ENCODE measurements at places on chromosomes 7 and 10.

DNA sequence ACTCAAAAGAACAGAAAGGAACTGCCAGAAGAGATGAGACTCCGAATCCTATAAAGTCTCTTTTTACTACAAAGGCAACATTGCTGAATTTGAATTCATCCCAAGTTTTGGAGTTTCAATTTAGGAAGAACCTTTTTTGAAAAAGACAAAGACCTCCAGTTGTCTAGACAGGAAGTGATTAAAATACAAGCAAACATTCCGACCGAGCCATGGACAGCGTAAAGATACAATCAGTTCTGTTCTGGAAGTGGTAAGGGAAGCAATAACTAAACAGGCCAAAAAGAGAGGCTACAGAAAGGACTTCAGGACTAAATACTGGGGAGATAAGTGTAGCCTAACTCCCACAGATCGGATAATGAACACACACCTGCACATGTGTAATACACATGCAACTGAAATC lies 101.0 kb downstream of the SMURF1 start:
- no peaks in the 10 kb centered on the region for H3K27me3 ChIP-seq
- H3K27ac ChIP-seq = no peak overlapping the region
- peaks cover 71% of the 10 kb centered on the region for H3K36me3 ChIP-seq
- no peak for DNase-seq
- H3K4me1 ChIP-seq = no peaks in the 10 kb centered on the region
- no peak overlapping the region for H3K4me3 ChIP-seq

GRCh38 chr7:12554351-12554750 lies 16.2 kb upstream of the SCIN start:
- no peaks in the 10 kb centered on the region for H3K36me3 ChIP-seq
- H3K4me3 ChIP-seq = no peak overlapping the region
- H3K27ac ChIP-seq = no peak overlapping the region
- no peaks in the 10 kb centered on the region for H3K4me1 ChIP-seq
- DNase-seq = no peak

DNA sequence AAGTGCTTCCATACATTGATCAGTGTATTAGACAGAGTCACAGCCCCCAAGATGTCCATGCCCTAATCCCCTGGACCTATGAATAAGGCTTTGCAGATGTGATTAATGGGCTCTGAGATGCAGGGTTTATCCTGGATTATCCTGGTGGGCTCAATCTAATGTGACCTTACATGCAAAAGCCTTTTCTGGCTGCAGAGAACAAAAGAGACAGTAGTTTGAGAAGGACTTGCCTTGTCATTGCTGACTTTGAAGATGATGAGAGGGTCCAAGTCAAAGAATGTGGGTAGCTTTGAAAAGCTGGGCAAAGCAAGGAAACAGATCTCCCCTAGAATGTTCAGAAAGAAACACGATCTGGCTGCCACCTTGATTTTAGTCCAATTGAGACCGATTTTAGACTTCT lies 238.7 kb downstream of the CCSER2 start:
- no peaks in the 10 kb centered on the region for H3K36me3 ChIP-seq
- DNase-seq = no peak
- H3K27ac ChIP-seq = no peak overlapping the region

GRCh38 chr10:106268000-106268399 lies 896.5 kb downstream of the SORCS1 start:
- no peak overlapping the region for H3K27ac ChIP-seq
- H3K4me3 ChIP-seq = no peak overlapping the region
- DNase-seq = no peak
- no peaks in the 10 kb centered on the region for H3K36me3 ChIP-seq
- no peaks in the 10 kb centered on the region for H3K4me1 ChIP-seq

DNA sequence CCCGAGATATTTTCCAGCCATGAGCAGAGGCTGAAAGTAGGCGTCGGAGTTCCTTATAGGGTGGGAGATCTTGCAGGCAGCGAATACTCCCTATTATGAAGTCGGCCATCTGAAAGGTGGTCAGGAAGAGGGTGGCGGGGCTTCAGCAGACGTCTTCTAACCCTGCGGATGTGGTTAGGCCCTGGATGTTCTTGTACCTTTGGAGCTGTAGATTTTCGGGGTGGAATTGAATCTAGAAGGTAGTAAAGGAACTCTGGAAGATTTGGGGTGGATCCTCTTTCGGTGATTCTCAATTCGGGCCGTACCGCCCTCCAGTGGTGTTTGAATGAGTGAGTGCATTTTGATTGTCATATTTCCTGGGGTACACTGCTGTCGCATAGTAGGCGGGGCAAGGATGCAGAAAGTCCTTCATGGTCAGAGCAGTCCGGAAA lies 635 bp downstream of the NUP205 start:
- DNase-seq = peak; percentile 84
- no peaks in the 10 kb centered on the region for H3K36me3 ChIP-seq
- H3K4me3 ChIP-seq = peak overlapping the region; percentile 82

DNA sequence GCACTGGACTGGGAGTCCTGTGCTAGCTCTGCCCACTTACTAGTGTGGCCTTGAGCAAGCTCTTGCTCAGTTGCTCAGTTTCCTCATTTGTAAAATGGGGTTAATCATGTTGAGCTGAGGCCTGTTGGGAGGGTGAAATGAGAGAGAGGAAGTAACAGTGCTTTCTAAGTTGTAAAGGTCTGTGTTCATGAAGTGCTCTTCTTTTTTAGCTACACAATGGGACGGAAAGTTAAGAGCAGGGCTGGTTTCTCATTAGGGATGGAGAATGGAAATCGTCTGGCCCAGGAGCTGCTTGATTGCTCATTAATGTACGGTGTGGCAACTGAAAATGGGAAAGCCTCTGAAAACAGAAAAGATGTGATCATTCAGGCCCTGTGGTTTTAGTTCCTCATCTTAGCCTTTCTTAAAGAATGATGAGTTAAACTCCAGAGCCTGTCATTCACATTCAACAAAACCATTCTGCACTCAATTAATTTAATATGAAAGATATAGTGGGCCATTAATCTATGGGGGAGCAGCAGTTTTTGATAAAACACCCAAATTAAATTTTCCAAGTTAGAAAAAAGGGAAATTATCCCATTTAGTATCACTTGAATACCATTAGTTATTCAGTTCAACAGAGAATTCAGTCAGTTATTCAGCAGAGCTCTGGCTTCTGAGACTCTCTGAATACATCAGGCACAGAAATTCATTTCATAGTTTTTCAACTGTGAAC lies 60.5 kb downstream of the SH2D4B start:
- peak overlapping the region; percentile 18 for H3K27ac ChIP-seq
- H3K27me3 ChIP-seq = no peaks in the 10 kb centered on the region
- no peaks in the 10 kb centered on the region for H3K4me1 ChIP-seq
- no peaks in the 10 kb centered on the region for H3K36me3 ChIP-seq
- H3K4me3 ChIP-seq = no peak overlapping the region

GRCh38 chr7:47937065-47937687 lies 11.1 kb downstream of the PKD1L1 start:
- peaks cover 13% of the 10 kb centered on the region for H3K4me1 ChIP-seq
- no peak for DNase-seq
- no peaks in the 10 kb centered on the region for H3K36me3 ChIP-seq
- H3K27me3 ChIP-seq = no peaks in the 10 kb centered on the region
- H3K4me3 ChIP-seq = no peak overlapping the region

- H3K27me3 ChIP-seq = no peaks in the 10 kb centered on the region
- H3K27ac ChIP-seq = no peak overlapping the region
- no peak for DNase-seq
These were observed 78.0 kb downstream of the WDR11 start for GRCh38 chr10:120929166-120929565.

DNA sequence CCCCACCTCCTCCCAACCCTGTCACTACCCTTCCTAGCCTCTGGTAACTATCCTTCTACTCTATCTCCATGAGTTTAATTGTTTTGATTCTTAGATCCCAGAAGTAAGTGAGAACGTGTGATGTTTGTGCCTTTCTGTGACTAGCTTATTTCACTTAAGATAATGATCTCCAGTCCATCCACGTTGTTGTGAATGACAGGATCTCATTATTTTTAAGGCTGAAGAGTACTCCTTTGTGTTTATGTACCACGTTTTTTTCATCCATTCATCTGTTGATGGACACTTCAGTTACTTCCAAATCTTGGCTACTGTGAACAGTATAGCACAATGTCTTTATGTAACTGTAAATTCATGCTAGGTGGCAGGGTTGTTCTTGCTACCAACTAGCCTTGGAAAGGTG lies 461.6 kb downstream of the PLXDC2 start:
- H3K27me3 ChIP-seq = no peaks in the 10 kb centered on the region
- no peaks in the 10 kb centered on the region for H3K36me3 ChIP-seq
- DNase-seq = no peak
- H3K27ac ChIP-seq = no peak overlapping the region
- H3K4me3 ChIP-seq = no peak overlapping the region

GRCh38 chr7:47478017-47478344 lies 103.9 kb downstream of the TNS3 start:
- H3K27me3 ChIP-seq = no peaks in the 10 kb centered on the region
- DNase-seq = no peak
- peaks cover 27% of the 10 kb centered on the region for H3K4me1 ChIP-seq
- H3K27ac ChIP-seq = no peak overlapping the region
- H3K4me3 ChIP-seq = no peak overlapping the region
- no peaks in the 10 kb centered on the region for H3K36me3 ChIP-seq

- peaks cover 49% of the 10 kb centered on the region for H3K36me3 ChIP-seq
- no peaks in the 10 kb centered on the region for H3K27me3 ChIP-seq
- no peak overlapping the region for H3K4me3 ChIP-seq
These were observed 8.0 kb downstream of the POLM start for GRCh38 chr7:44074349-44074695.

GRCh38 chr10:99524050-99524666 lies 8.6 kb upstream of the NKX2-3 start:
- no peaks in the 10 kb centered on the region for H3K36me3 ChIP-seq
- H3K27me3 ChIP-seq = peaks cover 30% of the 10 kb centered on the region
- no peak for DNase-seq
- no peak overlapping the region for H3K4me3 ChIP-seq
- H3K27ac ChIP-seq = no peak overlapping the region
- H3K4me1 ChIP-seq = peaks cover 16% of the 10 kb centered on the region

DNA sequence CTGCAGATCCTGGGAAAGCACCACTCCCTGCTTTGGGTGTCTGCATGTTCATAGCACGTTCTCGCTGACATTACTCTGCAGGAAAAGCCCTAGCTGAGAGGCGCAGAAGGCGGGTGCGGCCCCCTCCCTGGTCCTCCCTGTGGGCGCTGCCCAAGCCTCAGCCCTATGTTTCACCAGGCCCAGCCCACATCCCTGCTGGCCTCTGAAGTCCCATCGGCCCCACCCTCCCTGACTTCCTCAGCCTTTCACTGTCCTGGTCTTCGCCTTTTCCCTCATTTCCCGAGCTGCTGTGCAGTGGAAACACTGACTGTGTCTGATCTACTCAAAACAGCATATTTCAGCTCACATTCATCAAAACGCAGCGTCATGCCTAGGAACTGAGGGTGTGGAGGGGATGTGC lies 36.3 kb upstream of the DIP2C start:
- DNase-seq = no peak
- no peak overlapping the region for H3K27ac ChIP-seq
- no peaks in the 10 kb centered on the region for H3K27me3 ChIP-seq
- no peaks in the 10 kb centered on the region for H3K4me1 ChIP-seq
- no peaks in the 10 kb centered on the region for H3K36me3 ChIP-seq
- no peak overlapping the region for H3K4me3 ChIP-seq

DNA sequence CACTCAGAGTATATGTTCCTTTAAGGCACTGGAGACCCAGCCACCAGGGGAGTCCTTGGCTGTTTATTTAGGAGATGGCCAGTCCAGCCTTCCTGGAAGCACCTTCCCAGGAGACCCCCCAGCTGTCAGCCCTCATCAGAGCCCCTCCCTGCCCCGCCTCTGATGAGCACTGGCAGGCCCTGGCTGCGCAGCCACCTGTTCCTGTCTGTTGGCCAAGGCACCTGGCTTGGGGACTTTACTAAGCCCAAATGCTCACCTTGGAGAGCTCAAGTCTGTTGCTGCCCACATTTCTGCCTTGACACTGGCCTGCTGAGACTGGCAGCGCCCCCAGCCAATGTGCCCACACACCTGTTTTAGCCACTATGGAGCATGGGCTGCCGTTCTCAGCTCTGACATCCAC lies 124.7 kb downstream of the ELMO1 start:
- no peak for DNase-seq
- H3K27me3 ChIP-seq = no peaks in the 10 kb centered on the region
- H3K4me3 ChIP-seq = no peak overlapping the region
- H3K36me3 ChIP-seq = no peaks in the 10 kb centered on the region
- H3K27ac ChIP-seq = no peak overlapping the region

GRCh38 chr7:113371416-113372043 lies 253.2 kb upstream of the SMIM30 start:
- H3K4me3 ChIP-seq = no peak overlapping the region
- no peak overlapping the region for H3K27ac ChIP-seq
- H3K4me1 ChIP-seq = no peaks in the 10 kb centered on the region
- H3K27me3 ChIP-seq = no peaks in the 10 kb centered on the region
- H3K36me3 ChIP-seq = no peaks in the 10 kb centered on the region

DNA sequence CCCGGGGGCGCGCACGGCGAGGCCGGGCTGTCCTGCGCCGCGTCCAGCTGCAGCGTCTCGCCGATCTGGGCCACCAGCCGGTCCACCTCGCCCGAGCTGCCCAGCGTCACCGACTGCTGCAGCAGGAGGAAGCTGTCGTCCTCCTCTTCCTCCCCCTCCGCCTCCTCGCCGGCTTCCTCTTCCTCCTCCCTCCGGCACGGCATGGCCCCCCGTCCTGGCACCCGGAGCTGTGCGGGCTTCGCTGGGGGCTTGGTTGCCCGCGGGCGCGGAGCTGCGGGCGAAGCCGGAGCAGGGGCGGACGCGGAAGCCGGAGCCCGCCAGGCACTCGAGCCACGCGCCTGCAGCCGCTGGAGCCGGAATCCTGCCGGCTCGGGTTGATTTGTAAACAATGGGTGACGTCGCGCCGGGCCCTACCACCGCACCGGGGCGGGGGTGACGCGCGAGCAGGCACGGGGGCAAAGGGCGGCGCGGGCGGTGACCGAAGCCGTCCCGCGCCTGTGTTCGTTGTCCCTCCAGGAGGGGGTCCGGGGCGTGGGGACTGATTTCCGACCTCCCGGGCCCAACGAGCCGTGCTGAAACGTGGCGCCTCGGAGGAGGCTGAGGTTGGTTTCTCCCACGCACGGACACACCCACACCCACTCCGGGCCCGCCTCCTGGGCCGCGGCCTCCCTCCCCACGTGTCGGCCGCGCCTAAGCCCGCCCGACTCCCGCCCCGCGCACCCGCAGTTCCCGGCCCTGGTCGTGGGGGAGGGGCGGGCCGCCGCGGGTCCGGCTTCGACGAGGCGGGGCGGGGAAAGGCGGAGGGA lies at the start of gene FRAT2:
FRAT2 (minus strand) TSS at position 360 of the 806 bp plus-strand sequence; CDS start at position 203, 157 bp downstream.
- peak; percentile 94 for DNase-seq
- H3K27me3 ChIP-seq = peaks cover 2% of the 10 kb centered on the region
- peak within 1 kb of the TSS; percentile 69 for H3K4me3 ChIP-seq
- H3K36me3 ChIP-seq = no peaks in the 10 kb centered on the region

DNA sequence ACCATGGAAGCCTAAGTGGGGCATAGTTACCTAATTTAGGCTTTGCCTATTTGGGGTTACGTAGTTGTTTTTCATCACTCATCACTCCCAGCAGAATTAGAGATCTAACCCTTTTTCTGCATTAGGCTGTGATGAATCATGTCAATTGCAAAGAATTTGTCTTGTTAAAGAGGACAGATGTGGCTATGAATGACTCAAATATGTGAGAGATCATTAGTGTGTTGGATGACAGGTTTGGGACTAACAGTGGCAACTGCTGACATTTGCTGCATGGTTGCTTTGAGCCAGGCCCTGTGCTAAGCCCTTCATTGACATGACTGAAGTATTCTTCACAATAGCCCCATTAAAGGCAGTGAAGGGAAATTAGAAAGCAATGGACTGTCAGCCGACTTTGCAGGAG lies 83.4 kb upstream of the BMPER start:
- H3K27me3 ChIP-seq = no peaks in the 10 kb centered on the region
- no peak overlapping the region for H3K4me3 ChIP-seq
- H3K36me3 ChIP-seq = no peaks in the 10 kb centered on the region
- H3K4me1 ChIP-seq = no peaks in the 10 kb centered on the region

- H3K27ac ChIP-seq = no peak overlapping the region
- H3K27me3 ChIP-seq = no peaks in the 10 kb centered on the region
- H3K4me1 ChIP-seq = no peaks in the 10 kb centered on the region
- H3K36me3 ChIP-seq = no peaks in the 10 kb centered on the region
- no peak for DNase-seq
- no peak overlapping the region for H3K4me3 ChIP-seq
These were observed 21.9 kb downstream of the GRID1 start for GRCh38 chr10:86344714-86345161.
